ENCODE measurements at places on chromosomes 11 and 22.
A peak's percentile ranks its signal among the peaks of the same experiment; 100 is the strongest.

DNA sequence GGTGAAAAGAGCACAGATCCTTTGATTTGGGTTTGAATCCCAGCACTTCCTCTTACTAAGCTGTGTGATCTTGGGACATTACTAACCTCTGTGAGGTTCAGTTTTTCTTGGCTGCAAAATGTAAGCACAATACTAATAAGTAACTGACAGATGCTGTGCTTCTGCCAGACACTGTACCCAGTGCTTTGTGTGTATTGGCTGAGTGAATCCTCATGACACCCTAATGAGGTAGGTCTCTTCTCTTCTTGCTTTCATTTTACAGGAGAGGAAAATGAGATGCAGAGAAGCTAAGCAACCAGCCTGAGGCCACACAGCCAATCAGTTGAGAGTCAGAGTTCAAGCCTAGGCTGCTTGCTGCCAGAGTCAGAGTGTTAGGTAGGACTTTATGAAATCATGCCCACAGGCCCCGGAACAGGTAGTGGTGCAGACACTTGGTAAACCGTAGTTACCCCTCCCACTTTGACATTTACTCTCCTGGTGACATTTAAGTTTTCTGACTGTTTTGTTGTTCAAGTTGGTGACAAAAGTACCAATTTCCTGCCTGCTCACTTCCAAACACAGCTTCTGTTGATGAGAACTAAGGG, 21.2 kb downstream of the PTPRJ start:
- DNase-seq, result no peak

DNA sequence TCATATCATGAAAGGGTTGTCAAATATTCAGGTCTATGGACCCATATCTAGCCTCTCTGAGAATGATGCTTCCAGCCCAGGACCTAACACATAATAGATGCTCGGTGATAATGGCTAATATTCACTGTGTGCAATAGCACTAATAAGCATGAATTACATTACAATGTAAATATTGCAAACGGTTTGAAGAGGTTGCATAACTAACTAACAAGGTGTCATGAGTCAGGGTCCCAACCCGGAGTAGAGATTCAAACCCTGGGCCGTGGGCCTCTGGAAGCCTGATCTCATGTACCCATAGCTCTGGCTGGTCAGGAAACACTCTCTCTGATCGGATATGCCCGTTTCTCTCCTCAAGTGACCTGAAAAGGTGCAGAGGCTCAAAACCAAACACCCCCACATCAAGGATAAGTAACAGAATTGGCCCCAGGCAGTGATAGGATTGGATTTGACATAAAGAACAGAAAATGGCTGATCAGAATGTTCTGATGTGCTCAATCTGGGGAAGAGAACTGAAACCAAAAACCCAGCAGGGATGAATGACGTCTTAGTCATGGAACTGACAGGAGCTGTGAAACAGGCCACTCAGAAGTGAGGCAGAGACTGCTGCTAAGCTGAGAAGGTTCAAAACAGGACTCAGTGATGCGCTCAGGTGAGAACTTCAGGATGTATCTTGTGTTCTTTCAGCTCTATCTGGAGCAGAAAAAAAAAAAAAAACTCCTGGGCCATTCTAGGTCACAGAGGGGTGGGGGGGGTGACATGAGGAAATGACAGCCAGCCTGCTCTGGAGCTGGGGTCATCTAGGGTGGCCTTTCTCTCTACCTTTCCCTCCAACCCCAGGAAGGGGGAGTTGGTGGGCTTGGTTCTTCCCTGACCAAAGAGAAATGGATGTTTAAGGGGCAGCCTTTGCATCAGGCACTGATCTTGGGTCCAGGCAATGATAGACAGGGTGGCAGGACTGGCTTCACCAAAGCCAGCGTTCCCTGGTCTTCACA, 6.6 kb upstream of the KCTD17 start:
- no peak for DNase-seq

GRCh38 chr11:120839846-120840402, 184.0 kb upstream of the TBCEL start:
- no peak for DNase-seq

DNA sequence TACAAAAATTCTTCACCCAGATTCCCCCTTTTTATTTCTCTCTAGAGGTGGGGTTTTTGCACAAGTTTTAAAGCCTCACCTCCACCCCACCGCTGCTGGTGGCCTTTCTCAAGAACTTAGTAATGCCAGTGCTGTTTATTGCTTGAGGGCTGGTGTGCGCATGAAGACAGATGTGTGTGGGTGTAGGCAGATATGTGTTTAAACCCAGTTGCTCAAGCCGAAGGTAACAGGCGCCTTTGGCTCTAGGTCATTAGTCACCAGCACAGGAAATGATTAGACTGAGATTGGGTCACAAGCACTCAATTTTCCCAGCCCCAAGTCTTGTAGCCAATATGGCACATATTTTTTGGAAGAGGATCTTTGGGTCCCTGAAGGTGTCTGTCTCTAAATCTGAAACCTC, 2.7 kb upstream of the CLMP start:
- DNase-seq, result no peak

- no peak for DNase-seq
Observed at GRCh38 chr11:133825156-133825555, 20.2 kb downstream of the SPATA19 start.

- DNase-seq, result no peak
Observed at GRCh38 chr11:128904656-128905344, 13.6 kb downstream of the KCNJ5 start.

GRCh38 chr11:19093976-19094375, 23.0 kb upstream of the ZDHHC13 start:
- DNase-seq, result no peak

- no peak for DNase-seq
Observed at GRCh38 chr11:110250168-110250567, 46.2 kb downstream of the RDX start.

GRCh38 chr22:24156913-24157821, 24.1 kb upstream of the SUSD2 start:
- DNase-seq, result peak; percentile 19

DNA sequence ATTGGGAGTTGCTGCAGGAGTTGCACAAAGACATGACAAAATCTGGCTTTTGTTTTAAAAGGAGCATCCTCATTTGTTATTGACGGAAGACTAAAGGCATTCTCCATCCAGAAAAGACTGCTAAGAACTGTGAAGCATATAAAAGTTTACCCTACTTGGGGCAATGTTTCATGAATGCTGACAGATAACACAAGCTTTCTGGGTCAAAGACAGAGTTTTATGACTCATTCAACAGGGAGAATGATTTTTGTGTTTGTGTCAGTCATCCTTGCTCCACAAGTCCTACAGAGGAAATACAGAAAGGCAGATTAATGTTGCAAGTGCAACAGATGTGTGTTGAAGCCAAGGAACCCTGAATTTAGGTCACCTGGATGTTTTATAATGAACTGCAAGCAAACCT, 2.5 kb downstream of the GLYATL1 start:
- no peak for DNase-seq

DNA sequence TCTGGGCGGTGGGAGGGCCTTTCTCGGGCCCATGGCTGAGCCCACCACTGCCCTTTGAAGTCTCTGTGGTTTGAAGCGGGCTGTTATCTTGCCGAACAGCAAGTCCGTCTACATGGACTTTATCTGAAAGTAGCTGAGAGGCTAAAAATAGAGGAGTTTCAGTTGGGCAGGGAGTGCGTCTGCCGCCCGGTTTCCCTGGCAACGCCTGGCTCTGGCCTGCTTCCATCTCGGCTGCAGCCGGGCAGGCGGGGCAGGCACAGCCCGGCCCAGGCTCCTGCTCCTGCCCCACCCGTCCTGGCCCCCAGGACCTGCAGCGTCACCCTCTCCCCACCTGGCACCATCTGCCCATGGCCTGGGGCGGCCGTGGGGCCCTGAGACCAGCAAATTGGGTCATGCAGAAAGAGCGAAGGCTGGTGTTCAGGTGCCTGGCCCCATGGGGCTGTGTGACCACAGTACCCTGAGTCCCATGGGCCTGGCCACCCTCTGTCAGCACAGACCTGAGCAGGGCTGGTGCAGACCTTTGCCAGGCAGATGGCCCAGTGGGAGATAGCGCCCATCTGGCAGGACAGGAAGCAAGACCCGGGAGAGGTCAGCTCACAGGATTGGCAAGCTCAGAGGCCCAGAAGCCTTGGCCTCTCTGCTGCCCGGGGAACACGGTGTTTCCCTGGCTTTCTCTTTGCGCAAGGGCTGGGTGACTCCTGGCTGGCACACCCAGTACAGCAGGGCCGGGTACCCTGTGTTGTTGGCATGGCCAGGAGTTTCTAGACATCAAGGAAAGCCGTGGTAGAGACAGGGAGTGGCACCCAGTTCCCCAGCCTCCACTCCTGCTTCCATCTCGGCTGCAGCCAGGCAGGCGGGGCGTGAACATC, 79.1 kb upstream of the KCNQ1OT1 start:
- peak; percentile 79 for DNase-seq

GRCh38 chr11:77783025-77783424, 37.5 kb downstream of the RSF1 start:
- no peak for DNase-seq

GRCh38 chr11:74535371-74536160, 42.0 kb upstream of the LIPT2 start:
- DNase-seq, result no peak

DNA sequence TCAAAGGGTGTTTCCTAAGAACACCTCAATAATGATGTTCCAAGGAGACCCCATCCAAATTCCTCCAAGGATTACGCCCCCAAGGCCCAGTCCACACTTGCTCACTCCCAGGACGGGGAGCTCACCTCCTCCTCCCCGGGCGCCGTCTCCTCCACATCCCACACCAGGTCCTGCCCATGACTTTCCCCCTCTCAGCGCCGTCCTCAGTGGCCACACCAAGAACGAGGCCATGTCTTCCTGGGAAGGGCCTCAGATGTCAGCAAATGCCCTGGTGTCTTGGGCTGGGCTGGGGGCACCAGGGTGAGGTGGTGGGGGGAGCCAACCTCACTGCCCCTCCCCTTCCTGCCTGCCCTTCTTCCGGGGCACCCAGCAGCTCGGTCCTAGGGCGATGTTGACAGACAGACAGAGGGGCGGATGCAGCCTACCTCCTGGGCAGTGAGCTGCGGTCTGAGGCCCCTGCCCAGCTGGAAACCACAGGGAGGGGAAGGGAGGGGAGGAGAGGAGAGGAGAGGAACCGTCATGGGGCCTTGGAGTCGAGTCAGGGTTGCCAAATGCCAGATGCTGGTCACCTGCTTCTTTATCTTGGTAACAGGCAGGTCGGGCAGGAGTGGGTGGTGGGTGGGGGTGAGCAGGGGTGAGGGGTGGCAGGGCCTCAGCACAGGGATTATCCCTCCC, at the start of the genes C11orf21 and TSPAN32:
C11orf21 (minus strand) TSS at position 288 of the 675 bp plus-strand sequence; CDS start at position 178, 110 bp downstream.
TSPAN32 (plus strand) TSS at position 383 of the 675 bp plus-strand sequence; CDS start at position 520, 137 bp downstream.
- peak; percentile 32 for DNase-seq

GRCh38 chr11:131033151-131033651, 116.9 kb upstream of the SNX19 start:
- no peak for DNase-seq

DNA sequence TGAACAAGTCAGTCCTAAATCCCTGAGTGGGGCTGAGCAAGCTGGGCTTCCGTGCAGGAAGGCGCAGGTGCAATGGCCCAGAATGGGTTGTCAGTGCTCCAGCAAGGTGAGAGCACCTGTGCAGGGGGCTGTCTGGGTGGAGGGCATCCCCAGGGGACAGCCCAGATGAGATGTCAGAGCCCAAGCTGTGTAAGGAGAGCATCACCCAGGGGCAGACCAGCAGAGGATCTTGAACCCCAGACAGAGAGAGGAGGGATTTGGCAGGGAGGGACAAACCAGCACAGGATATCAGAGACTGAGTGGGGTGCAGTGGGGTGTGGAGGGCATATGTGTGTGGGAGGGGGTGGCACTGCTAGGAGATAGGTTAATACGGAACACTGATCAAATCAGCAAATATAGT, 114.9 kb upstream of the TMEM45B start:
- no peak for DNase-seq

DNA sequence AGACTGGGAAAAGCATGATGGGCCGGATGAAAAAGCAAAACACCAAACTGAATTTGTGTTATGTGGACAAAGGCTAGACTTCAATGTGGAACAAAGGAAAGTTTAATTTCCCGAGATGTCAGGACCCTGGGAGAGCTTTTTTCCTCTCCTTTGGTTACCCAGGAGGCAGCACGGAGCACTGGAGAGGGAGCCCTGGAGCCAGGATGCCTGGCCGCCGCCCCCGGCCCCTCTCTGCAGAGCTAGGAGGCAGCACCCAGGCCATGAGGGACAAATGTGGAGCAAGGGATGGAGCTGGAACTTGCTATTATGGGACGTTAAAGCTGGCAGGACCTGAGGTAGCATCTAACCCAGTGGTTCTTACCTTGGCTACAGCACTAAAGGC, 108.9 kb downstream of the MORC2 start:
- DNase-seq, result no peak

DNA sequence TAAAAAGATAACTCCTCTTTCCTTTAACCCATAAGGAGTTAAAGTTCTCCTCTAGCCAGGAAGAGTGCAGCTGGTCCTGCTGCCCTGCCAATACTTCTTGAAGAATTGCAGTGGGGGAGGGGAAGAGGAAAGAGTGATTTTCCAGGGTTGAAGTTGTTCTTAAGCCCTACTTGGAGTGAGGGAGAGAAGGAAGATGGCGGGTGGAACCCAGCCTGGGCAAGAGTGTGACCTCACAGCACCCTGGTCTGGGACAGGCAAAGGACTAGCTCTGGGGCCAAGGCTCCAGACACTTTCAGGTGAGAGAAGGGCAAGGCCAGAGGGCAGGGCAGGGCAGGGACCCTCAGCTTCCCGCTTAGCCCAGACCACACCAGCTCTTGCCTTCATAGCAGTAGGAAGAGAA, 6.6 kb downstream of the TNKS1BP1 start:
- peak; percentile 5 for DNase-seq

- no peak for DNase-seq
Observed at GRCh38 chr11:117806846-117807245, 9.8 kb upstream of the DSCAML1 start.

DNA sequence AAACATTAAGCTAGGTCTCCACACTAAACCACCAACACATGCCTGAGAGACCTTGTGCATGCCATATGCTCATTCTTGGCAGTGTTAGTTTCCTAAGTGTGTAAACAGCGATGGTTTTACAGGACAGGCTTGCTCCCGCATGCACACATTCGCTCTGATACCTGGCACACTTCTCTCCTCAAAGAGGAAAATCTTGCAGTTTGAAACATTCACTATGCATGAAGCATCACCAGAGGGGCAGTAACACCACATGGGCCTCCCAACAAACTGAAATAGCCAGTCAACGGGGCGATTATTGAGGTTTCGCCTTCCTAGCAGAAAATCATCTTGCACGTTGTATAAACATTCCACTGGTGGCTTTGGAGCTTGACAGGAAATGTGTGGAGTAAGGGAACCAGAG, 52.6 kb downstream of the ABTB2 start:
- DNase-seq, result no peak

GRCh38 chr11:42947405-42947804, 364.4 kb upstream of the API5 start:
- no peak for DNase-seq

- no peak for DNase-seq
Observed at GRCh38 chr11:110908401-110909105, 196.3 kb upstream of the ARHGAP20 start.

Data from hippocampal formation (tissue), 2 donors.